ENCODE measurements at places on chromosomes 5 and 9. TPM values are rescaled to one million over a fixed set of nuclear protein-coding genes. Genes with fewer than 3 reads are reported as not detected.

Gene PCA3
- not detected for total RNA-seq

Gene WDR31
- 0.96 TPM for total RNA-seq

Gene DPYSL3
- total RNA-seq: not detected

Gene AHRR
- total RNA-seq: 7.6 TPM

Gene SLC24A2
- total RNA-seq: not detected

Gene UIMC1
- 60.9 TPM for total RNA-seq

Gene PLPP1
- total RNA-seq: 7.9 TPM

Gene TMEM215
- total RNA-seq: not detected

Gene PCDH1
- total RNA-seq: not detected

Gene LSM11
- total RNA-seq: 5.2 TPM

Gene MARCOL
- not detected for total RNA-seq

Gene OBP2B
- not detected for total RNA-seq

Gene IL5
- total RNA-seq: not detected

Gene PCDHGA3
- not detected for total RNA-seq

Gene DEPDC1B
- not detected for total RNA-seq

Gene ANKRD18A
- total RNA-seq: 1.5 TPM

All from naive thymus-derived CD8-positive, alpha-beta T cell (primary cell).